ENCODE measurements at places on chromosomes 16 and 17.
A peak's percentile ranks its signal among the peaks of the same experiment; 100 is the strongest.

DNA sequence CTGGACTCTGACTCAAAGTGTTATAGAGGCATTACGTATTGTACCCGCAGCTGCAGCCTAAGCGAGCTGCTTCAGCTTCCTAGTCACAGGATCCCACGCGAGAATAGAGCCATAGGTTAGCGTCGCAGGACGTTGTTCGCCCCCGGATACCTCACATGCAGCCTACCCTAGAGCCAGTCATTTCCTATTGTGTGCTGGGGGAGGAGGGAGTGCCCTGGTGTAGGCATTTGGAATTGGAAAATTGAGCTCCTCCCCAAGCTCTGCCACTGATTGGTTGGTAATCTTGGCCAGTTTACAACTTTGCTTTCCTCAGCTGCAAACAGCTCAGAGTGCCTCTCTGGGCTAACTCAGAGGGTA lies 530 bp downstream of the NAA60 start:
- no peak for DNase-seq

DNA sequence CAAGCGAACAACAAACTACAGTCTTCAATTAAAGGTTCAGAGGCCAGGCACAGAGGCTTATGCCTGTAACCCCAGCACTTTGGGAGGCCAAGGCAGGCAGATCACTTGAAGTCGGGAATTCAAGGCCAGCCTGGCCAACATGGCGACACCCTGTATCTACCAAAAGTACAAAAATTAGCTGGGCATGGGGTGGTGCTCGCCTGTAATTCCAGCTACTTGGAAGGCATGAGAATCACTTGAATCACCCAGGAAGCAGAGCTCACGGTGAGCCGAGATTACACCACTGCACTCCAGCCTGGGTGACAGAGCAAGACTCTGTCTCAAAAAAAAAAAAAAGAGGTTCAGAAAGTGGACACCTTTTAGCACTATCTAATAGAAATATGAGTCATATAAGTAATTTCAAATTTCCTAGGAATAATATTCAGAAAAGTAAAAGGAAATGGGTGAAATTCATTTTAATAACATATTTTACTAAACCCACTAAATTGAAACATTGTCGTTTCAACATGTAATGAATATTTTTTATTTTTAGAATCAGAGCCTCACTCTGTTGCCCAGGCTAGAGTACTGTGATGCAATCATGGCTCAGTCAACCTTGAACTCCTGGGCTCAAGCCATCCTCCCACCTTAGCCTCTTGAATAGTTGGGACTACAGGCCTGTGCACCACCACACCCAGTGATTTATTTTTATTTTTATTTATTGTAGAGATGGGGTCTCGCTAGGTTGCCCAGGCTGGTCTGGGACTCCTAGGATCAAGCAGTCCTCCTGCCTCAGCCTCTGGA lies 15.2 kb upstream of the MARCHF10 start:
- no peak for DNase-seq

GRCh38 chr16:69619514-69619913 lies 53.7 kb downstream of the NFAT5 start:
- no peak for DNase-seq

GRCh38 chr17:29193146-29193545 lies 12.9 kb upstream of the MYO18A start:
- DNase-seq: no peak

DNA sequence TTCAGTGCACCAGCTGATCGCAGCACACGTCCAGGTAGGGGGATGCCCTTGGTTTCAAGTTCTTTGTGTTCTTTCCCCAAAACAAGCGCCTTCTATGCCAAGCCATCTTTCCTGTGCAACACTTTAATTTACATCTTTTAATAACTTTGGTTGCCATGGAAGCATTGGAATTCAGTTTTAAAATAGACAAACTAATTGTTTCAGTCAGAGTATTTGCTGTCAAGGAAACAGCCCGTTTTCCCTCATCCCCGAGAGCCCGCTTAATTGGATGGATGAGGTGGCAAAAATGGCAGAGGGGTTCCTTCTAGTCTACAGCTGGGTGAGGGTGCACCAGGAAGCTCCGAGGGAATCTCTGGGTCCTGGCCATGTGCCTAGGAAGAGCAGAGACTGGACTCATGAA lies 793.7 kb upstream of the EEF2KMT start:
- no peak for DNase-seq

DNA sequence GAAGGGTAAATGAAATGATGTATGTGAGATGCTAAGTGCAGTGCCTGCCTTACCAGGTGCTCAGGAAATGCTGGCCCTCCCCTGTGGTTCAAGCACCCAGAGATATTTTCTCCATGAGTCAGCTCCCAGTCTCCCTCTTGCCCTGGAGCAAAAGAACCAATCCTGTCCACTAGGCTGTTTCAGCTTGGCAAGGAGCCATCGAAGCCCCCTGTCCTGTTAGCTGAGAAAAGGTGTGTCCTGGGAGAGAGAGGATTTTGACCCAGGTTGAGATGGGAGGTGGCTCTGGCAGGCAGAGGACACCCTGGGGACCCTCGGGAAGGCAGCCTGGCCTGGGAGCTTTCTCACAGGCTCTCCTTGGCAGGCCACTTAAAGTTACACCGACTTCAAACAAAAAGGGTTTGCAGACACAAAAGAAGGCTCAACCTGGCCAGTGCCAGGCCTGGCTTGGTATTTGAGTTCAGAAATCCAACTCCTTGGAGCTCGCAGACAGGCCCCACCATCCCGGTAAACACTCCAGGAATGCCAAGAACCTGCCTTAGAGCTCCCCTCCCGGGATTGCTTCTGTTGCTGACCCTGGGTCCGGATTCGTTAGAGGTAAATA lies 29.6 kb downstream of the NTN1 start:
- no peak for DNase-seq

GRCh38 chr16:87539113-87539512 lies 46.3 kb upstream of the ZCCHC14 start:
- DNase-seq: no peak

GRCh38 chr17:79261355-79262072 lies 186.9 kb downstream of the ENGASE start:
- no peak for DNase-seq

- no peak for DNase-seq
These were observed 45.6 kb downstream of the SLC47A1 start for GRCh38 chr17:19579192-19579761.

DNA sequence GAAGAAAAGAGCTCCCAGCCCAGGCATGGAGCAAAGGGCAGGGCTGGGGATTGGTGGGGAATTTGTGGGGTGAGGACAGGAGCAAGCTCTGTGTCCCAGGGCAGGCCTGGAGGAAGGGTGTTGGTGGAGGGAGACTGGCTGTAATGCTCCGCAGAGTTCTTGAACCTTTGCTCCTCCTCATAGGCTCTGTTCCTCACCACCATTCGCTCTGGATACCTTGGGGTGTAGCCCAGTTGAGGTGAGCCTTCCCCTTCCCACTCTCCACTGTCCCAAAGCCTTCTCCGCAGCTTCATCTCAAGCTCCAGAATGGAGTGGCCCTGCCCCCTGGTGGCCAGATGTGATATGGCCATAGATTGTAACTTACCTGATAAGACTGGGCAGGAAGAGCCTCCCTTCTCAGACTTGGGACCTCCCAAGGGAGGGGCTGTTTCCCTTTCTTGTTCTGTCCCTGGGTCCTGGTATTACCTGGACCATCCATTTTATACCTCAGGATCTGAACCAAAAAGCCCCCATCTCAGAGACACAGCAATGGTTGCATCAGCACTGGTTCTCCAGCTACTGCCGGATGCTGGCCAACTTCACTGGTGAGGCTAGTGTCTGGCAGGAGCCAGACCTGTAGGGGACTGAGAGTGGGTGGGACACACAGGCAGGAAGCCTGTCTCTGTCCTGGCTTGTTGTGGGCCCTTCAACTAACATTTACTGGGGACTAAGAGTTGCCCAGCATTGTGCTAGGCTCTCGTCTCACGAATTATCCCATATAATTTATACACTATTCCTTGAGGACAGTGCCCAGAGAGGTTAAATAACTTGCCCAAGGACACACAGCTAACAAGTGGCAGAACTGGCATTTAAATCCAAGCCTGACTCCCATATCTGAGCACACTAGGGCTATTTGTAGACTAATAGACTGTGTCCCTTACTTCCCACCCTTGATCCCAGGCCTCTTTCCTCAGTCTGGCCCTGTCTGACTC lies 19.1 kb upstream of the STAC2 start:
- DNase-seq: peak; percentile 84

DNA sequence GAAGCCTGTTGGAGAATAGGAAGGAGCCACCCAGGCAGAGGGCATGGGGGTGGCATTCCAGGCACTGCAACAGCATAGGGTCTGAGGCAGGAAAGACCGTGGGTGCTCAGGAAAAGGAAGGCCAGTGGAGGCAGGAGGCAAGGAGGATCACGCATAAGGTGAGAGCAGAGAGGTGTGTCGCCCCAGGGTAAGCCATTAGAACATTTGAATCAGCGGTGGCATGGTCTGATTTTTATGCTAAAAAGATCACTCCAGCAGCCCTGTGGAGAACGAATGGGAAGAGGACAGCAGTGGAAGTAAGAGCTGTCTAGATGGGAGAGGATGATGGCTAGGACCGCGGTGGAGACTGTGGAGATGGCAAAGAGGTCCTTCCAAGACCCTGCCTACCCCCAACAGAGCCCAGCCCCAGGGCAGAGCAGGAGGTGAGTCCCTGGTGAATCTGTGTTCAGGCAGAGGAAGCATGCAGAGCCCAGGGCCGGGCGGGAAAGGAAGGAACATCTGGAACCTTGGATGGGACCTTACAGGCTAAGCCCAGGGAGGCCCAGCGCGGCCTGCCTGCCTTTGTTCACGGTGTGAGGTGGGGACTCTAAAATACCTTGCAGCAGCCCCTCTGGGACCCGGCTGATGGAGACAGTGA lies 7.8 kb downstream of the LPO start:
- DNase-seq: no peak

GRCh38 chr17:3794557-3795389 lies 6.2 kb downstream of the ITGAE start:
- DNase-seq: peak; percentile 53

DNA sequence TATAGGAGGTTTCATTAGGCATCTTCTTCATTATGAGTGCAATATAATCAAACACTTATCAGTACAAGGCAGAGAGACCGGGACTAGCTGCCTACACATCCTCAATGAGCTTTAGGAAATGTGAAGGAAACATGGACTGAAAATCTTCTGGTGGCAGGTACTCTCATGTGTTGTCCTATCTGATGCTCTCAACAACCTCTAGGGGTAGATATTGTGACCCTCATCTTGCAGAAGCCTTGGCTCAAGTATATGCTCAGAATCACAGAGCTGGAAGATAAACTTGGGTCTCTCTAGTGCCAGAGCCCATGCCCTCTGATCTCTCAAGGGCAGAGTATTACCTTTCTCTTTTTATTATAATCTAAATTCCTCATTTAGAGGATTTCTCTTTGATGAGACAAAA lies 181.6 kb upstream of the C17orf78 start:
- DNase-seq: no peak

DNA sequence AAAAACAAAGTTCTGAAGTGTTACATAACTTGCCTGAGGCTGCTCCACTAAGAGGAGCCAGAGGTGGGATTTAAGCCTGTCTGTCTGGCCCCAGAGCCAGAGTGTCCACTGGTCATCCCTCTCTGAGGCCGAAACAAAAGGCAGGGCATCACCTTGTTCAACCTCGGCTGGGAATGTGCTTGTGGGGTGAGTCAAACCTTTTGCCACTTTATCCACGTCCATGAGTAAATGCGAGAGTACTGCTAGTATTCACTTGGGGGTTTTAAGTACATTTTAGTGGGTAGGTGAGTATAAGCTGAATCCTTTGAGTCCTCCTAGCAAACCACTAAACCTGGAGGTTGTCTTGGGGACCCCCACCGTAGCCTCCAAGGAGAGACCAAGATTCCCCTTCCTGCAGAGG lies 103.5 kb downstream of the STX8 start:
- no peak for DNase-seq

- no peak for DNase-seq
These were observed 221.4 kb upstream of the MAF start for GRCh38 chr16:79821911-79822310.

- no peak for DNase-seq
These were observed 122.3 kb upstream of the SEC14L1 start for GRCh38 chr17:77018504-77018903.

DNA sequence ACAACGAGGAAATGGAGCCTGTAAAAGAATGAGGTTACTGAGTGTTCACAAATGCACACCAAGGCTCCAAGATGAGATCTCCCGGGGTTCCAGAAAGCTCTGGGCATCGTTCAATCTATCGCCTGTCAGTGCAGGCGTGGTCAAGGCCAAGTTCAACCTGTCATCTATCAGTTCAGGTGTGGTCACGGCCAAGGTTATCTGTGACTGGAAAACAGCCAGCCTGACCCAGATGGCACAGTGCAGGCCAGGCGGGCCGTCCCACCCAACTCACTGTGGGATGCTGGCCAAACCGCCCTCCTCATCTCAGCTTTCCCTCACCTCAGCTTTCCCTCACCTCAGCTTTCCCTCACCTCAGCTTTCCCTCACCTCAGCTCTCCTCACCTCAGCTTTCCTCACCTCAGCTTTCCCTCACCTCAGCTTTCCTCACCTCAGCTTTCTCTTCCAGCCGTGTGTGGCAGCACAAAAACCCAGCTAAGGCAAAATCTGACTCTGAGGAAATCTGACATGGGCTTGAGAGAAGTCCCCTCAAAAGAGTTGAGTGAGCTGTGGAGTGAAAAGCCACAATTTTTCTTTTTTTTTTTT lies 2.4 kb downstream of the CHMP1A start:
- no peak for DNase-seq

DNA sequence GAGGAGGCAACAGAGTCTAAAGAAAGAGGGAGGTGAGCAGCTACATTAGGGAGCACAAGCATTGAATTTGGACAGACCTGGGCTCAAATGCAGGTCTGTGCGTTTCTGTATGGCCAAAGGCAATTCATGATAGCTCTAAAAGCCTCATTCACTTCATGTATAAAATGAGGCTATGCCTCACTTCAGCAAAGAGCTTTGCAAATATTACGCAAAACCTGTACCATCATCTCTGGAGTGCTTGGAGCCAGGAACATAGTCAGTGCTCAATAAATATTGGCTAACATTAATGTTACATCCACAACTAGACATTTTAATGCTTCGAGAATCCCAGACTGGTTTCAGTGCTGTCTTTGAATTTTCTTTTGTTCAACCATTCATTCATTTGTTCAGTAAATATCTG lies 254.7 kb upstream of the CDH11 start:
- no peak for DNase-seq

GRCh38 chr16:5450409-5451104 lies 353.0 kb upstream of the EEF2KMT start:
- no peak for DNase-seq

DNA sequence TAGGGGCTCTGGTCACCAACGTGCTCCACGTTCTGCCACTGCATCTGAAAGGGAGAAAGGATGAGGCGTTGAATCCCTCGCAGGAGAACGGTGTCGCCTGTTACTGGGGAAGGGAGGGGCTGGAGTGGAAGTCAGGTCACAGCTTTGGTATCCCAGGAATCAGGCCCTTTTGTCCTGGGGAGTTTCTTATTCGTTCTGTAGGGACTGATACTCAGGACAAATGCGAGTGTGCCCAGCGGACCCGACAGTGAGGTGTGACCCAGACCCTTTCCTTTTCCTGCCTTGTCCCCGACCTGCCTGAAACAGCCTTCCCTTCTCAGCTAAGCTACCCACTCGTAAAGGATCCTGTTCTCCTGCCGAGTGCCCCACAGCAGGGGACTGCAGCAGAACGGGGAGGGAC lies 177.5 kb downstream of the VPS53 start:
- no peak for DNase-seq

GRCh38 chr17:12627177-12627629 lies 38.5 kb upstream of the MYOCD start:
- no peak for DNase-seq
